ENCODE measurements at places on chromosomes 13 and 19. TPM values are rescaled to one million over a fixed set of nuclear protein-coding genes. Genes with fewer than 3 reads are reported as not detected.
A peak's percentile ranks its signal among the peaks of the same experiment; 100 is the strongest.

GRCh38 chr13:78611040-78611439 is 7.7 kb upstream of the POU4F1 start:
- no peak for DNase-seq

- no peak for DNase-seq
Observed at GRCh38 chr13:53417601-53418000, 389.0 kb downstream of the OLFM4 start.

DNA sequence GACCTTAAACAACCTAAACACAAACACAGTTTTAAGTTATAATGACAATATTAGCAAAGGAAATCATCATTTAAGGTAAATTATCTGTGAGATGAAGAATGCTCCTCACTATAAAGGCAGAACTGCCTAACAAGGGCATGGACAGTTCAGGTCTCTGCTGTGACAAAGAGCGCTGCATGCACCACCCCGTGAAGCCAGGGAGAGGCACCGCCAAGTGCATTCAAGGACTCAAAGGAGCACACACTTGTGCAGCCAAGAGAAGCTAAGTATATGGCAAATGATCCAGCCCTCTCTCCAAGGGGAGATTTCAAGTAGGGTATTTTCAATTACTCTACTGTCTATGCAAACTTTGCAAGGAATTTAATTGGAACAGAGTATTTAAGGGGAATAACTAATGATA is 126.0 kb downstream of the RAP2A start:
- DNase-seq: no peak

GRCh38 chr13:94112227-94112626 is 367.3 kb downstream of the DCT start:
- DNase-seq: no peak

DNA sequence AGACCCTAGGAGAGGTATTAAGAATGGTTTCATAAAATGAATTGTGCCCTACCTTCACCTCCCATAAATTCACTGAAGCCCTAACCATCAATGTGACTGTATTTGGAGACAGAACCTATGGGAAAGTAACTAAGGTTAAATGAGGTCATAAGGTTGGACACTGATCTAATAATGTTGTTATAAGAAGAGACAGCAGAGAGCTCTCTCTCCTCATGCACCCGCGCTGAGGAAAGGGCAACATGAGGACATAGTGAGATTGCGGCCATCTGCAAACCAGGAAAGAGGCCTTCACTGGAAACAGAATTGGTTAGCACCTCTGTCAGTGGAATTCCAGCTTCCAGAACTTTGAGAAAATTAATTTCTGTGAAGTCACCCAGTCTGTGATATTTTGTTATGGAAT is 1396.1 kb upstream of the MIR17HG start:
- no peak for DNase-seq

DNA sequence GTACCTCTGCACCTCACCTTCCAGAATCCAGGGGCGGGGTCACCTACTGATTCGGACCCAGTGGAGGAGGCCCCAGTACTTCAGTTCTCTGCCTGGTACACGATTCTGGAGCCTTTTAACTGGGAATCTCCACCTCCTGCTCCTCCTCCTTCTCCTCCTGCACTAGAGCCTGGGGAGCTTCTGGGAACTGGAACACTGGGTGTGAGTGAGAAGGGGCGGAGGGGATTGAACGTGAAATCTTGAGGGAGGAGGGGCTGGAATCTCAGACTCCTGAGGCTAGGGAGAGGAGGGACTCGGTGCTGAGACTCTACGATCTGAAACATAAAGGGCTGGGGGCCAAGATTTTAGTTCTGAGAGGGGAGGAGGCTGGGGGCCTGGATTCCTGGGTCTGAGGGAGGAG is at the start of gene KLK8:
KLK8 (minus strand) TSS at position 90 of the 400 bp plus-strand sequence. CDS start 437 bp downstream, outside the sequence.
- DNase-seq: no peak

- no peak for DNase-seq
Observed at GRCh38 chr19:34766386-34766785, 6.6 kb downstream of the ZNF599 start.

DNA sequence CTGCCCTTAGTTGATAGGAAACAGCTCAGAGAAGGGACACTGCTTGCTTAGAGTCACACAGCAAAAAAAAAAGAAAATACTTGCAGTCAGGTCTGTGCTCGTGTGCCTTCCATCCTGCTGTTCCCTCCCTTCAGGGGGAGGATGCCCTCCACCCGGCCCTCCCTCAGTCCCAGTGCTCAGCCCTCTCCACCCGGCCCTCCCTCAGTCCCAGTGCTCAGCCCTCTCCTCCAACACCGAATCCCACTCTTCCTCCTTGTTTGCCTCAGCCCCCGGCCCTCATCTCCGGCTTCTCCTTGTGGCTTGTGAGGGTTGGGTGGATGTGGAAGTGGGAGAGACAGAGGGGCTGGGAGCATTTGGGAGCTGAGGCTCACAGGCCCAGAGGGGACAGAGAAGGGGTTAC is 5.8 kb downstream of the TFPT start:
- no peak for DNase-seq

Gene LILRA6
- polyA plus RNA-seq: 3.9 TPM

GRCh38 chr13:38418286-38418685 is 68.6 kb downstream of the UFM1 start:
- DNase-seq: no peak

DNA sequence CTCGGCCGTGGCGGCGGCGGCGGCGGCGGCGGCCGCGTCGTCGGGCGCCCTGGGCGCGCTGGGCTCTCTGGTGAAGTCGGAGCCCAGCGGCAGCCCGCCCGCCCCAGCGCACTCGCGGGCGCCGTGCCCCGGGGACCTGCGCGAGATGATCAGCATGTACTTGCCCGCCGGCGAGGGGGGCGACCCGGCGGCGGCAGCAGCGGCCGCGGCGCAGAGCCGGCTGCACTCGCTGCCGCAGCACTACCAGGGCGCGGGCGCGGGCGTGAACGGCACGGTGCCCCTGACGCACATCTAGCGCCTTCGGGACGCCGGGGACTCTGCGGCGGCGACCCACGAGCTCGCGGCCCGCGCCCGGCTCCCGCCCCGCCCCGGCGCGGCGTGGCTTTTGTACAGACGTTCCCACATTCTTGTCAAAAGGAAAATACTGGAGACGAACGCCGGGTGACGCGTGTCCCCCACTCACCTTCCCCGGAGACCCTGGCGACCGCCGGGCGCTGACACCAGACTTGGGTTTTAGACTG is 1.7 kb downstream of the SOX1 start:
- DNase-seq: no peak

GRCh38 chr13:77398825-77399620 is 72.1 kb upstream of the MYCBP2 start:
- DNase-seq: no peak

DNA sequence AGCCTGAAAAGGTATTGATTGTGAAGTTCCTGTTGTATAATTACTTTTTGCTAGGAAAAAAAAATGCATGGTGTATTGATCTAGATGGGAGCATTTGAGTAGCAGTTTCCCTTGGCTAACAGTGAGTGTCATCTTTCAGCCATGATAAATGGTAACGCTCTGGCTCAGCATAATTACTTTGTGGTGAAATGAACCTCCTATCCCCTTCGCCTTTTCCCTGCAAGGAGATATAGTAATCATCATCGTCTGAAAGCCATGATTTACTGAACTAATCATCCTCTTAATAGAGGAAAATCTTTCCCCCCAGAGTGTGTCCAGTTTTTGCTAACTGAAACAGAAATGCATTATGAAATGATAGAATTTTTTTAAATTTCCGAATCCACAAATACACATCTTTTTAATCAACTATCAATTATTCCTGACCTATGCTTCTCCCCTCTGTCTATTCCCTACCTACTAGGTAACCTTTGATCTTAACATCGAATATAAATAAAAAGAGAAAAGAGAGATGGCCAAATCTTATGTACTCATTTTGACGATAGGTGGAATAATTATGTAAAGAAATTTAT is 88.7 kb downstream of the MAB21L1 start:
- DNase-seq: no peak

GRCh38 chr13:94950303-94950702 is 238.0 kb upstream of the SOX21 start:
- no peak for DNase-seq

DNA sequence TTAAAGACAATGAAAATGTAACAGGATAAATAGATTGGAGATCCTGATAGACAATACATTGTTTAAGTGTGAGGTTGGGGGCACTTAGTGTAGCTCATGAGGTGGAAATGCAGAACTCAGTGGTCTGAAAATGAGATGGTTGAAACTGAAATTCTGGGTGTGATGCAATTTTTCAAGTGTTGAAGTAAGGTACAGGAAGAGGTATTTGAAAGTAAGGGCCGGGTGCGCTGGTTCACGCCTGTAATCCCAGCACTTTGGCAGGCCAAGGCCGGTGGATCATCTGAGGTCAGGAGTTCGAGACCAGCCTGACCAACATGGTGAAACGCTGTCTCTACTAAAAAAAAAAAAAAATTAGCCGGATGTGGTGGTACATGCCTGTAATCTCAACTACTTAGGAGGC is 113.0 kb downstream of the UFM1 start:
- DNase-seq: no peak

DNA sequence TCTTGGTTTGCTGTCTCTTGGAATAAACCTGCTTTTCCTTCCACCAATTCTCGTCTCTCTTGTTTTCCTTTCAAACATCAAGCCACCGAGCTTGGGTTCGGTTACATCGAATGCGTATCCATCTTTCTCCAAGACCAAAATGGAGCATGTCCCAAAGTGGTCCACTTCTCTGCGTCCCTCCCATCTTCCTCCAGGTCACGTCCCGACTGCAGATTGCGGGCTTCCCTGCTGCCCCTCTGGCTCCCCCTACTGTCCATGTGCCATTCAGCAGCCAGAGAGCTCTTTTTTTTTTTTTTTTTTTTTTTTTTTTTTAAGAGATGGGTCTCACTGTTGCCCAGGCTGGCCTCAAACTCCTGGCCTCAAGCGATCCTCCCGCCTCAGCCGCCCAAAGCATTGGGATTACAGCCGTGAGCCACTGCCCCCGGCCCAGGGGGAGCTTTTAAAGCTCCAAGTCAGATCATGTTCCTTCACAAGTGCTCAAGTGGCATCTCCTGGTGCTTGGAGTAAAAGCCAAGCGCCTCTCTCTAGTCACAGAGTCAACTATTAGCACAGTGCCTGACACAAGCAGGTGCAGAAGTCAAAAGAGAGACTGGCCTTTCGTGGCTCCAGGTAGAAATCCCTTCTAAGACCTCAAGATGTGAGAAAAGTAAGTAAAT is 10.0 kb downstream of the COL5A3 start:
- DNase-seq: peak; percentile 48

DNA sequence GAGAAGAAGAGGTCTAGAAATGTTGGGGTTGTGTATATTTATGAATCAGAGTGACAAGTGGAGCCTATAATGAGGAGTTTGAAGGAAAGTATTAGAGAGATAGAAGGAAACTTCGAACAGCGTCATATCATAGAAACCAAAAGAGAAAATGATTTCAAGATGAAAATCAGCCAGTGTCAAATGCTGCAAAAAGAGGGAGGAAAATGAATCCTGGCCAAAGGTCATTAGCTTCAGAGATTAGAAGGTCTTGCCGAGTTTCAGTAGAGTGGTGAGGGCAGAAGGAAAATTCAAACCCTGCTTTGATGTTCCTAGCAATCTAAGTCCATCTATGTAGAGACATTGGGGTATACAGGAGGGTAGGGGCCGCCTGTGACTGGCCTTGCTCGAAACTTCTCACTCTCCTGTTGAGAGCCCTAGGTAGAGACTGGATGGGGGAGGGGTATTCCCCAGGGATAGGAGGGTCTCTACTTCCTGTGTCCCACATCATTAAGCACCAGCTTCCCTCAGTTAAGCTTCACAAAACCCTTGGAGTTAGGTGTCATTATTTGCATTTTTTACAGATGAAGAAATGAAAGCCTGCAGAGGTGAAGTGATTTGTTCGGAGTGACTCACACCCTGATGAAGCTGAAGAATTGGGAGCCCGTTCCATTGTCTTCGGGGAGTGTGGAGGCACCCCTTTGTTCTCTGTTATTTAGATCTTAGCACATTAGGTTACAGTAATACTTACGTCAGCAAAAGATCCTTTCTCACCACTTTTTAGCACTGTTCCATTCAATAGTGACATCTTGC is 62.8 kb downstream of the FGF9 start:
- DNase-seq: no peak

- DNase-seq: no peak
Observed at GRCh38 chr13:54980651-54981050, 1952.0 kb downstream of the OLFM4 start.

DNA sequence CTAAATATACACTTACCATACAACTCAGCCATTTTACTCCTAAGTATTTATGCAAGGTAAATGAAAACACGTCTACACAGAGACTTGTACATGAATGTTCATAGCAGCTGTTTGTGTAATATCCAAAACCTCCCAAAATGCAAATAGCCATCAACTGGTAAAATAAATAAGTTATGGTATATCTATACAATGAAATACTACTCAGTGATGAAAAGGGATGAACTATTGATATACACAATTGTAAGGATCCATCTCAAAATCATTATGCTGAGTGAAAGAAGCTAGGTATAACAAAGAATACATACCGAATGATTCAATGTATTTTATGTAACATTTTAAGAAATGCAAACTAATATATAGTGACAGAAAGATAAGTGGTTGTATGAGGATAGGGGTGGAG is 149.8 kb upstream of the TNFSF11 start:
- no peak for DNase-seq

DNA sequence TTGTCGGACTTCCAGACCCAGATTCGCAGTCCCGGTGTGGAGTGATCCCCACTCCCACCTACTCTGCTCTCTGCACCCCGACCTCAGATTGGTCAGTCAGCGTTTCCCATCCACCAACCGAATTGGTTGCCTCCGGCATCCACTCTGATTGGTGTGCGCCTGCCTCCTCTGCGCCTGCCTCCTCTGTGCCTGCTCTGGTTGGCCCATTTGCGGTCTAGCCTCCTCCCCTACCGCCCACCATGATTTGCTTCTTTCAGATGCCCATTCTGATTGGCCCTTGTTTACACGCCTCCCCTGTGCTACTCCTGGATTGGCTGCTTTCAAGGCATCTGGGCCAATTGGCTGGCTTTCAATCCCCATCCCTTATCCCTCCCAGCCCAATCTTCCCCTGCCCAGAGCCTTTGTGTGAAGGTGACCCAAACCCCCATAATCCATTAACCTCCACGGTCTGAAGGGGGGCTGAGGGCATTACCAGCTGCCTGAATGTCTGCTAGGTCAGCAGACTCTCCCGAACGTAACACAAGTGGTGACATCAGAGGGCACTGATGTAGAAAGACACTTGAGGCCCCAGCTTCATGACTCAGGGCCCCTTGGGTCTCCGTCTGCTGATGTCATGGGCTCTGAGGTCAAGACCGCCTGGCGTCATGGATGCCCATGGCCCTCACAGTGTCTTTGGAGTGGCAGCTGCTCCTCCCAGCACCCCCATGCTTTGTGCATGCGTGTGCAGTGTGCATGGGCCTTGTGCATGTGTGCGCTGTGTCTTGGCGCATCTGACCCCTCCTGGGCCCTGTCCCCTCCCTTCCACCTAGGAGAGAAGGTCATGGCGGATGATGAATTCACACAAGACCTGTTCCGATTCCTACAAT is 80.4 kb downstream of the MAP4K1 start:
- DNase-seq: no peak
